ENCODE measurements at places on chromosomes 4 and X.

- no peak for DNase-seq
These were observed 21.6 kb downstream of the PHKA2 start for GRCh38 chrX:18962329-18962728.

GRCh38 chr4:8362483-8362882, 78.0 kb downstream of the ACOX3 start:
- DNase-seq, result no peak

- no peak for DNase-seq
These were observed 4.5 kb upstream of the ETDC start for GRCh38 chrX:135304741-135305140.

DNA sequence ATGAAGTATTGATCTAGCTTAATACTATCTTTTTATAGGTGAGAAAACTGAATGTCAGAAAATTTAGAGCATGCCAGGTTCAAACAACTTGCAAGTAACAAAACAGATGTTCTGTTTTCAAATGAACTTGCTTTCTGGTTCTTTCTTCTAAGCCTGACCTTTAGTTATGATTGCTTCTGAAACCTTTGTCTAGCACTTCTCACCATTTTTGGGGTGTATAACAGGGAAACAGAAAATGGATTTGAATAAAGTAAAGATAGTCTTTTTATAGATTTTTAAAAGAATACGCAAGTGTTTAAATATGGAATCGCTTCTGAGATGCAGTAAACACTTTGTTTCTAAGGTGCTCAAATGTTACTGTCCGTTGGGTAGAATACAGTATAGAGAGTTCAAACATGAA, 687.2 kb upstream of the CPEB2 start:
- DNase-seq, result no peak

DNA sequence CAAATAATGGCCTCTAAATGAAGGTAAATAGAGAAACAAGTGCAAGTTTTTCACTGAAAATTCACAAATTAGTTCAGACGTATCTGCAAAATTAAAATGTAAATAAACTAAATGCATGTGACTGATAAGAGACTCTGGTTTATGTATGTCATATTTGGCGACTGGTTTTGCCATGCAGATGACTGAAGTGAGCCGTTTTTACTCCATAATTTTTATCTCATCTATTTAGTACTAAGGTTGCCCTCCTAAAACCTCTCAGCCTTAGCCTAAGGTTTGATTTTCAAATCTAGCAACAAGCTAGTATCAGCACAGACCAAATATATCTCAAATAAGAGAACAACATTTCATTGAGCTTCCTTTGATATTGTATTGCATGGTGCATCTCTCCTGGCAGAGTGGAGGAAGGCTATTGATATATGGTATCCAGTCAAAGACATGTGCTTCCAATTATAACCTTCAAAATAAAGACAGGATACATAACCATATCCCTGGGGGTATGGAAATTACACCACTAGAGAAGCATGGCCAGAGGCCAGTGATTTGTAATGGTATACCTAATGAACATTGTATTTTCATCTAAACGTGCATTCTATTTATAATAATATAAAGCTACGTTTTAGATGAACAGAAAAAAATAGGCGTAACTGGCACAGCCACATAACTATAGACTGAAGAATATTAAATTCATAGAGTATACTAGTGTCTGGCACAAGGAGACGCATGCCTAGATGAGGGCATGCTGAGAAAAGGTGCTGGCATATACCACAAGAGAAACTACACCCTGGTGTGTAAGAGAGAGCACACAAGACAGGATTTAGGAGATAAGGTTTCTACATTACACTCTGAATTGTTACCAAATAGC, 392.6 kb upstream of the INTU start:
- no peak for DNase-seq

GRCh38 chr4:55169352-55169961, 44.1 kb upstream of the KDR start:
- DNase-seq, result no peak
